Mesothelial cell of epicardium (in vitro differentiated cells): ENCODE measurements at places on chromosomes 12 and 14.
A peak's percentile ranks its signal among the peaks of the same experiment; 100 is the strongest.

DNA sequence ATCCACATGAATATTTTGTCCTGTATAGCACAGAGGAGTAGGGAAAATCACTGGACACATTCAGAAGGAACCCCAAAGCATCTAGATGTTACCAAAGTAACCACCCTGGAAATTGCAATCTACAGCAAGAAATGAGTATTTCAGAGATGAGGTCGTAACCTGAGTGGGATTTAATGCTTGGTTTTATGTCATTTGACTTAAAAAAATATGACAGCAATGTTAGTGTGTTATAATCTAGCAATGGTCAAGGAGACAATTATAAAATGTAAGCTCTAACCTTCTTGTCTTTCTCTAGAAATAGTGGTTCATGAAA, 256.6 kb downstream of the NAV3 start:
- DNase-seq = no peak

- DNase-seq = no peak
Observed at GRCh38 chr12:38788106-38788505, 117.3 kb downstream of the CPNE8 start.

DNA sequence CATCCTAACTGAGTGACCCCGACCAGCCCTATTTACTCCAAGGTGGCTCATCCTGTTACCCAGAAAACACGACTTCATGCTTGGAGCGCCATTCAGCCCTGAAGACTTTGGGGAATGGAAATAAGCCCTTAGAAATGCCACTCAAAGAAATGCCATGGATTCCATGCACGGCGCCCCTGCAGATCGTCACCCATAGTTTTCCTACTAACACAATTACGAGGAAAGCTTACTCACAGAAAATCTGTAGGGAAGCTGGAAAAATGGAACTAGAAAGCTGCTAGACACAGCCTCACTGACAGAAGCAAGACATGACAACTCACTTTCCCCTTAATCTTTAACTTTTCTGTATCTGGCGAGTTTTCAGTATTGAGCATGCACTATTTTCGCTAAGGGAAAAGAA, 19.5 kb downstream of the NUAK1 start:
- no peak for DNase-seq

GRCh38 chr12:4700621-4701026, 19.6 kb upstream of the GALNT8 start:
- no peak for DNase-seq

- no peak for DNase-seq
Observed at GRCh38 chr14:90567991-90568390, 171.2 kb downstream of the CALM1 start.

DNA sequence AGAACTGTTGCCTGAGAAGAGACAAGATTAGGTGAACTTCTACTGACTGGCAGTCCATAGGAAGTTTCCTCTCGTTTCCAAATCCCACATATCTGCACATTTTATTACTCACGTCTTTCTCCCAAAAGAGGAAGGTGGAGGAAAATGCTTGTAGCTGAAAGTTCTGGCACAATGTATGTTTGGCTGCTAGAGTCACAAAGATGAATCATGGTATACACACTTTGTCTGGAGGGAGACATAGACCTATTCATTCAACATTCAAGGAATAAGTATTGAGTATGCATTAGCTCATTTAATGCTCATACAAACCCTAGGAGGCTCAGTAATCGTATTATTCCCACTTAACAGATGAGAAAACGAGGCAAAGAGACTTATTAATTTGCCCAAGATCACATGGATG, 291.8 kb downstream of the FOXN3 start:
- DNase-seq = no peak

DNA sequence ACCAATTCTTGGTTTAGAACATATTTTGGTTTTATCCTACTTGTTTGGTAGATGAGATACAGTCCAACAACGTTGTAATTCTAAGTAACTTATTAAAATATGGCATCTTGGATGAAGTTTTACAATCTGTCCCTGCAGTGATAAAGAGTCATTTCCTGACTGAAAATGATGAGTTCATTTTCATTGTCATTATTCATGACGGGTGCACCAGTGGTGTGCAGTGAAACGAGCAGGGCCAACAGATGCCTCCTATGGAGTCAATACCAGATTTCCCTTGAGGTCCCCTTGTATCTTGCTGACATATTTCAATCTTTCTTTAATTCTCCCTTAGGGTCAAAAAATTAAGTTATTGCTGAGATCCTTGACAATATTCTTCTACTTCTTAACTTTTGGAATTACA, 438.5 kb downstream of the LRIG3 start:
- DNase-seq = no peak

DNA sequence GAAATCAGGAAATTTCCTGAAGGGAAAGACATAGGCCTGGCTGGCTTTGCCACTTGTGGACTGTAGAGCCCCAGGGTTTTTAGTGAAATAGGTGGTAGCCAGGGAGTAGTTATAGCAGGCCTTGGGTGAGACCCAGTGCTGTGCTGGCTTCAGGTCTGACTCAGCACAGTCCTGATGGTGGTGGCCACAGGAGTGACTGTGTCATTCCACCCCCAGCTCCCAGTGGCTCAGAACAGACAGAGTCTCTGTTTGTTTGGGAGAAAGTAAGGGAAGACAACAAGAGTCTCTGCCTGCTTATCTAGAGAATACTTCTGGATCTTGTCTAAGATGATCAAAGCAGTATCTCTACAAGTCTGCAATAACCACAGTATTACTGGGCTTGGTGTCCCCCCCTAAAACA, 27.5 kb upstream of the OR6J1 start:
- no peak for DNase-seq

- DNase-seq = no peak
Observed at GRCh38 chr14:22268875-22269274, 320.1 kb downstream of the DAD1 start.

GRCh38 chr14:33794791-33795305, 156.0 kb downstream of the EGLN3 start:
- DNase-seq = no peak

- no peak for DNase-seq
Observed at GRCh38 chr12:94133964-94134795, 14.2 kb upstream of the PLXNC1 start.

GRCh38 chr12:40170593-40170992, 54.2 kb upstream of the LRRK2 start:
- DNase-seq = no peak

DNA sequence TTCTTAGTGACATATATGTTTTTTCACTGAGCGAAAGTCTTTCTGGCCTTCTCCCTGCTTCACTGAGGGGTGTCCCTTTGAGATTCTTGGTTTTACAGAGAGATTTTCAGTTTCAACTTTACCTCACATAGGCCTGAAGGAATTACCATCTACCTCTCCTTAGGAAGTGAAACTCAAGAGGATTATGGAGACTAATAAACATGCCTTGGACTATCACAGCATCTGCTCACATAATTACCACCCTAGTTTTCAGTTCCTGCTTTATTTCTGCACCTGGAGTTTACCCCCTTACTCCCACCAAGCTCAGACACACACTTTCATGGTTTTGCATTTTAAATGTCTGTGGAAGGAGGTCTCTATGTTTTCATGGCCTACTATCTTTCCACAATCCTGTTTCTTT, 118.3 kb upstream of the SCAF11 start:
- DNase-seq = no peak

- no peak for DNase-seq
Observed at GRCh38 chr14:68088451-68088854, 268.9 kb downstream of the RAD51B start.

DNA sequence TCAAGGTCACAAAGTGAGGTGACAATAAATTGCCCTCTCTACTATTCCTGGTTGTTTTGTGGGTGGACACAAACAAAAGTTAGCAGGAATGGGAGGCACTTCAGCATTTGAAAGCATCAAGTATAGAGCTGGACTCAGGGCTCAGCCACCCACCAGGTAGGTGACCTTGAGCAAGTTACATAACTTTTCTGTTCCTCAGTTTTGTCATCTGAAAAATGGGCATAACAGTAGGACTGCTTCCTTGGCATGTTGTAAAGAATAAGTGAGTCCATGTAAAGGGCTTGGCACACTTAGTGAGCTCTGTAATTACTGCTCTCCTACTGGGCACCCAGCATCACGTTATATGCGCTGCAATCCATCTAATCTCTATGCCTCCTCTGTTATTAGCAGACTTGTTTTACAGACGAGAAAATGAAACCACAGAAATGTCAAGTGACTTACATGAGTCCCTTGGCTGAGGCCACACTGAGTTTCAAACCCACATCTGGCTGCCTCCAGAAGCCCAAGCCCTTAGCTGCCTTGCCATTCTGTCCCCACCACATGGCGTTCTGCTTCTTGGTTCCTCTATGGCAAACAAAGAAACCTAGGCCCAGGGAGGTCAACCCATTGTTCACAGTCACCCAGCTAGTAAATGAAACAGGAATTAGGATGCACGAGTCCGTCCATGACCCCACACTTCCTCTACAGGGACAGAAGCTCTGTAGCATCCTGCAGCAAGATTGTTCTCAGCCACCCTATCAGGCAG, 63.2 kb upstream of the SLC24A4 start:
- no peak for DNase-seq

DNA sequence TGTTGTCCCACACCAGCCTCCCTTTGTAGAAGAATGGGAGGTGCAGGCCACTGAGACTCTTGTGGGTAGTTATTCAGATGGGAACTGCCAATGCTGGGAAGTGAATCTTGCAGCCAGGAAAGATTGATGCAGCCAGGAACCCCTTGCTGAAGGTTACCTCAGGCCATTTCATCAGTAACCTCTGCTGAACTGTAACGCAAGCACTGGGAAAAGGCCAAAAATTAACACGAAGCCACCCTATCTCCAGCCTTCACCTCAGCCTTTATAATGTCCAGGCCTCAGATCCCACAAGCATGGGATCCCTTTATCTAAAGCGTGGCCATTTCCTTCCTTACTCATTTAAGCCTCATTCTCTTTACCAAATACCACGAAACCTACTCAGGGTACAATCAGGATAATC, 211.1 kb downstream of the SPTSSA start:
- DNase-seq = no peak

GRCh38 chr12:30964896-30965612, 38.5 kb downstream of the TSPAN11 start:
- DNase-seq = no peak

DNA sequence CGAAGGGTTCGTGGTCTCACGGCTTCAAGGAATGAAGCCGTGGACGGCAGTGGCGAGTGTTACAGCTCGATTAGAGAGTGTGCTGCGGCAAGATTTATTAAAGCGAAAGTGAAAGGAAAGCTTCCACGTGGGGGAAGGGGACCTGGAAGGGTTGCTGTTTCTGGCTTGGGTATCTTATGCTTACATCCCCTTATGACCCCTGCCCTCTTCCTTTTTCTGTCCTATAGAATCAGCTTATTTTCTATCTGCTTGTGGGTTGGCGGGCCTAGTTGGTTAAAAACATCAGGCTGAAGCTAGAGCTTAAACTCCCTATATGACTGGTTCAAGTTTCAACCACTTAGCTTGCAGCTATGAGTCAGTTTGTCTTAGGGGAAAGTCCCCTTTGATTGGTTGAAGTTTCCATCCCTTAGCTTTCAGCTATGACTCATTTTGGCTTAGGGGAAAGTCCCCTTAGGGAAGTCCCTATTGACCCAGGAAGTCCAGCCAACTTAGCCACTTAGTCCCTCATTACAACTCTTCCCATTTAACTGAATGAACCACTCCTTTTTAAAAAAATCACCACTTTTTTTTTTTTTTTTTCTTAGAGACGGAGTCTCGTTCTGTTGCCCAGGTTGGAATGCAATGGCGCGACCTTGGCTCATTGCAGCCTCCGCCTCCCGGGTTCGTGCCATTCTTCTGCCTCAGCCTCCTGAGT, 1494.7 kb upstream of the TMEM132C start:
- no peak for DNase-seq

DNA sequence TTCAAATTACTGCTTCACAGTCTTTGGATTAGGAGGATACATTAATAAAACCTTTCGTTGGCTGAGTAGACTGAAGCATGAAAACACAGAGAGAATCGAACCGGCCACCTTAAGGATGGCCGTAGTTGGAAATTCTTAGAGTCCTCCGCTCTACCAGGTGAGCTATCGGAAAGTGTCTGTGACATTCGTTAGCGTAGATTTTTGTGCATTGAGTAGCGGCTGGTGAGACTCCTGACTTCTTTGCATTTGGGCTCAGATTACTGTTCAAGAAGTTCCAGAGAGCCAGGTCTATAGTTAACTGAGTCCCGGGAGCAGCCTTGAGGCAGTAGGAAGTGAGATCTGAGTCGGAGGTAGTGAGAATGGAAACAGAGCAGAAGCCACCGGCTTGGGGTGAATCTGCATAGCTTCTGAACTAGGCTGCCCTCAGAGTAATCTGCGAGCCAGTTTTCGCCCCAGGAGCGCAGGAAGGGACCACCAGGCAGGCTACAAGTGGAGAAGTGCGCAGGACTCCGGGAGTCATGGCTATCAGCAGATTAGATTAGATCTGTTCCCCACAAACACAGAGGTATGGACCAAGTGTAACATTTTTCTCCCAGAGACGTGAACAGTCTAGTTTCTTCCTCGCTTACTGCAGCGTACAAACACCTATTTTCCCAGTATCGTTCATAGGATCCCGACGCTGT, 11.0 kb downstream of the OR6S1 start:
- peak; percentile 58 for DNase-seq

DNA sequence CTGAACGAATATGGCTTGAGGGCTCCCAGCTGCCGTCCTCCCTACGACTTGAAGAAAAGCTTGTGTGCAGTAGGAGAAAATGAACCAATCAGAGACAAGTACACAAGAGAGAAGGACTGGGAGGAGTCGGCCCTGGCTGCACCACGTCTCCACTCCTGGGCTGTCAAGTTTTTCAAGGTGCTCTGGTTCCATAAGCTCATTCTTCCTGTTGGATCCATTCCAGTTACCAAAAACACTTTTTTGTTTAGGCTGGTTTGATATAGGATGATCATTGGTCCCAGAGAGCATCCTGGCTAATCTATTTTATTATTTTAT, 2.8 kb upstream of the A2ML1 start:
- DNase-seq = no peak

DNA sequence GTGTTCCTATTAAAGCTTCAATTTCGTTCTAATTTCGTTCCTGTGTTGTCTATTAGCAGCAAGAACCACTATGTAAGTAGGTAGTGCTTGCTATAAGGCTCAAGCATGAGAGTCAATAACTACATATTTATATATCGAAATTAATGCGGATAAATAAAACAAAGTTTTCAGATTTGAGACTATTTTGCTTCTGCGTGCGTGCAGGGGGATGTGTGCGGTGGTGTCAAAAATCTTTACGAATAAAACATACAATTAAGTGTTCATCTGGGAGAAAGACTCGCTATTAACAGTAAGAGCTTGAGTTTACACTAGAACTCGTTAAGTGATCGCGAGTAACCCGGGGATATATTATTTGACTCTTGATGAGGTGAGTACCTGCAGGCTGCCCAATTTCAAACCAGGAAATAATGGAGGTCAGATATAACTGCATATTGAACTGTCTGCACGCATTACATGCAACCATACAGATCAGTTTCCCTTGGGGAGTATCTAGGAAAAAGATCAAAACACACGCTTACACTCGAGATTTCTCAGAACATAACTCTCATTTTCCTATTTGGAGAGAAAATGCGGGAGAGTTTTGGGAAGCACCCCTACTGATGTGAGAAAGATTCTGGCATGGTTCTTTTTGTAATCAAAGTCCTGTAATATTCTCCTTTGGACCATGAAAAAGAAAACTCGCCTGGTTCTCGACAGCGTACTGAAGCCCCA, 813 bp downstream of the TWF1 start:
- no peak for DNase-seq
